Fibroblast of gingiva (primary cell): ENCODE measurements at places on chromosomes 6 and 20.

GRCh38 chr20:24236201-24236600 is 233.2 kb upstream of the SYNDIG1 start:
- DNase-seq = no peak

GRCh38 chr20:3045042-3045815 is 623 bp upstream of the MRPS26 start:
- DNase-seq = peak; percentile 64

GRCh38 chr6:48597951-48598350 is 487.0 kb upstream of the PTCHD4 start:
- DNase-seq = no peak

DNA sequence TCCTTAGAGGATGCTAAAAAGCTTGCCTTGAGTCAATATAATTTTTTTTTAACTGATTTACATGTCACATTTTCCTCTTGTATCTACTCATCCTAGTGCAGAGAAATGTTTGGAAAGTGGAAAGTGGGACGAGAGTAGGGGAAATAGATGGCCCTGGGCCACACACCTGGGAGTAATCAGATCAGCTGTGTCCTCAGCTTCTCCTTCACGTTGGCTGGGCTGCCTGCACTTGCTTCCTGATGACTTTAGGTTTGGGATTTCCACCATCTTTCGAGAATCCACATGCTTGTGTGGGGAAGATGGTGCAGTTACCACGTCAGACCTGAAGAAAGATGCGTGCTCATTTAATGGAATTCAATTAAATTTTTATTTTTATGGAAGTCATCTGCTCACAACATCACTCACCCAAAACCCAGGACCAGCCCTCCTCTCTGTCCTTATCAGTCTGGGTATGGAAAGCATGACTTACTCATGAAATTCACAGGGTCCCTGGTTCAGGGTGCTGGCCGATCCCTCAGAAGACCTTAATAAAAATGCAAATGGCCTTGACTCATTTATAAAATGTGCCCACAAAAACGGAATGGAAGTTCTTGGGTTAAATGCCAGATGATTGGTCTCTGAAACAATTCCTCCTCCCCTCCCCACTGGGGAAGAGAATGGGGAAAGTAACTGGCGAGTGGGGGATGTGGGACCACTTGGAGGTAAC is 74.5 kb upstream of the TIAM2 start:
- DNase-seq = no peak

- no peak for DNase-seq
These were observed 121.4 kb upstream of the CEP162 start for GRCh38 chr6:84348801-84349200.
